ENCODE measurements at places on chromosomes 3 and 15. TPM values are rescaled to one million over a fixed set of nuclear protein-coding genes. Genes with fewer than 3 reads are reported as not detected.
A peak's percentile ranks its signal among the peaks of the same experiment; 100 is the strongest.

- H3K27ac ChIP-seq, result no peak overlapping the region
- no peaks in the 10 kb centered on the region for H3K36me3 ChIP-seq
- DNase-seq, result no peak
- no peak overlapping the region for H3K4me3 ChIP-seq
Observed at GRCh38 chr3:129002573-129003569, 1.8 kb downstream of the EFCC1 start.

FILIP1L gene
- total RNA-seq, result 2.4 TPM

GRCh38 chr15:45606413-45606812 is 19.2 kb downstream of the BLOC1S6 start:
- H3K4me1 ChIP-seq, result no peaks in the 10 kb centered on the region
- DNase-seq, result no peak
- H3K36me3 ChIP-seq, result peaks cover 58% of the 10 kb centered on the region
- H3K27me3 ChIP-seq, result no peaks in the 10 kb centered on the region

AGTR1 gene
- not detected for total RNA-seq

DNA sequence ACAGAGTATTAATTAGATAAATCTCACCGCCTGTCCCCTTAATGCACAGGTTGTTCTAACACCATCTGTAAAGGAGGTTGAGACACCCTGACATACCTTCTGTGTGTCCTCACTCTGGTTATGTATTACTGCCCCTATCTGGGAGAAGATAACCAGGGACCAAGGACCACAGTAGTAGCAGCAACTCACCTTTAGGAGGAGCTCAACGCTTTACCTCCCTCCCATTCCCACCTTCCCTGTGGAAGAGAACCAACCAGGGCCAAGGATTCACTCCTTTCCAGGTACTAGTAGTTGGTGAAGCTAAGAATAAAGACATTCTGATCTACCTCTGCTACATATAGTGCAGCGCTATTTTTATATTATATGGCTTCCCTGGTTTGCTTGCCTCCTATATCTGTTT is 232.6 kb downstream of the MEX3B start:
- H3K27ac ChIP-seq, result no peak overlapping the region
- no peaks in the 10 kb centered on the region for H3K27me3 ChIP-seq
- no peaks in the 10 kb centered on the region for H3K4me1 ChIP-seq

GRCh38 chr15:80607287-80607980 is 87.7 kb upstream of the ABHD17C start:
- no peak for DNase-seq
- peak overlapping the region; percentile 9 for H3K27ac ChIP-seq
- H3K4me1 ChIP-seq, result peaks cover 27% of the 10 kb centered on the region
- no peaks in the 10 kb centered on the region for H3K36me3 ChIP-seq
- no peaks in the 10 kb centered on the region for H3K27me3 ChIP-seq
- no peak overlapping the region for H3K4me3 ChIP-seq

GRCh38 chr3:36484386-36484785 is 104.1 kb downstream of the STAC start:
- H3K4me1 ChIP-seq, result no peaks in the 10 kb centered on the region
- H3K36me3 ChIP-seq, result no peaks in the 10 kb centered on the region
- no peak overlapping the region for H3K27ac ChIP-seq
- no peak overlapping the region for H3K4me3 ChIP-seq
- peak; percentile 21 for DNase-seq

CELF6 gene
- total RNA-seq, result 0.26 TPM

DNA sequence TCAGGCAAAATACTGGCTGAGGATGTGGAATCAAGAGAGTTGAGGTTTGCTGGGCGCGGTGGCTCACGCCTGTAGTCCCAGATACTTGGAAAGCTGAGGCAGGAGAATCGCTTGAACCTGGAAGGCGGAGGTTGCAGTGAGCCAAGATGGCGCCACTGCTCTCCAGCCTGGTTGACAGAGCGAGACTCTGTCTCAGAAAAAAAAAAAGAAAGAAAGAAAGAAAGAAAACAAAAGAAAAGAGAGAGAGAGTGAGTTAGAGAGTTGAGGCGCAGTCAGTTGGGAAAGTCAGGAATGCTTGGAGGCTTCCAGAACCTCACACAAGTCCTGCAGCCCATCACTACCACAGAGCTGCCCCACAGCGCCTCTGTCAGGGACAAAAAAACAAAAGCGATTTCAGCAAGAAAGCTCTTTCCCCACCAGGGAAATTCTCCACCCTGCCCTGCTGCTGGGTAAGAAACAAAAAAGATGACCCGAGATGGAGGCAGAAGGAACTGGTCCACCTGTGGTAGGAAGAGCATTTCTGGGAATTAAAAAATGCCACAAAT is 13.8 kb downstream of the HDC start:
- DNase-seq, result no peak
- H3K4me3 ChIP-seq, result no peak overlapping the region
- peaks cover 18% of the 10 kb centered on the region for H3K4me1 ChIP-seq
- no peaks in the 10 kb centered on the region for H3K36me3 ChIP-seq
- peaks cover 11% of the 10 kb centered on the region for H3K27me3 ChIP-seq
- H3K27ac ChIP-seq, result no peak overlapping the region

DNA sequence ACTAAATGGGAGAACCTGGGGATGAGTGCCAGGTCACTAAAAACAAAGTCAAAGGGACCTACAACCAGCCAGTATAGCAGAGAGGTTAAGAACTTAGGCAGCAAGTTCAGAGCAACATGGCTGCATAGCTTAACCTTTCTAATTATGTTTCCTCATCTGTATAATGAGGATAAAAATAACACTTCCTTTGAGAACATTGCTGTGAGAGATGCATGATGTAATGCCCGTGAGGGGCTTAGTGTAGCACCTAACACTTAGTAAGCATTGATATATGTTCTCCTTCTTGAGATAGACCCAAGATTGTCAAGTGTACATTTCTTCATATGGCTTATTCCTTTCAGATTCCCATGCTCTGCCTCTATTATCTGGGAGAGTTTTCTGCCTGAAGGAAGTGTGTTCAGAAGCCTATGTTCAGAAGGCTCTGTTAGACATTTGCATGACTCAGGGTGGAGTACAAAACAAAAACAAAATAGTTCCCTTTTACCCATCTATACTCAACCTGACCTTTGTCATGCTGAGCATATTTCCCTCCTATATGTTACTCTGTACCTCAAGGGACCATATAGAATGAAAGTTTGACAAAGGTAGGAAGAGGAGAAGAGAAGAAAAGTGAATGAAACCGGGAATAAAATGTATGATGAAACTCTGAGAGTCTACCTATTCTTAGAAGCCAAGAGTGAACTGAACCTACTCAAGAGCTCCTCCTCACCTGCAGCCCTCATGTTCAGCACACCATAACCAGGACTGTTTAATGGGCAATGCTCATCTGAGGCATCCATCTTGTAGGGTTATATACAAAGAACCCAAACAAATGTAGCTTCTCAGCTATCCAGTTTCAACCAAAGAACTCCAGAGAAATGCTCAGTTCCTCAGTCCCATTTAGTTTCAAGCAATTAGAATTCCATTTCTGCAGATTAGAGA is 70.7 kb upstream of the KCNMB2 start:
- no peak overlapping the region for H3K4me3 ChIP-seq
- H3K36me3 ChIP-seq, result no peaks in the 10 kb centered on the region
- no peaks in the 10 kb centered on the region for H3K4me1 ChIP-seq
- H3K27ac ChIP-seq, result no peak overlapping the region
- no peaks in the 10 kb centered on the region for H3K27me3 ChIP-seq
- DNase-seq, result no peak

VWA5B2 gene
- not detected for total RNA-seq

THRB gene
- total RNA-seq, result 4.2 TPM

ECE2 gene
- total RNA-seq, result not detected

DNA sequence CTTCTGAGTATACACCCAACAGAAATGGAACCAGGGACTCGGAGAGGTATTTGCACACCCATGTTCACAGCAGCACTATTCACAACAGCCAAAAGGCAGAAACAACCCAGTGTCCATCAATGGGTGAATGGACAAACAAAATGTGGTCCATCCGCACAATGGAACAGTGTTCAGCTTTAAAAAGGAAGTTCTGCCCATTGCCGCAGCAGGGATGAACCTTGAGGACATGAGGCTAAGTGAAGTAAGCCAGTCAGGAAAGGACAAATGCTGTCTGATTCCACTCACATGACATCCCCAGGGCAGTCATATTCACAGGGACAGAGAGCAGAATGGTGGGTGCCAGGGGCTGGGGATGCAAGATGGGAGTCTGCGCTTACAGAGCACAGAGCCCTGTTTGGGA is 7.5 kb downstream of the IQSEC1 start:
- no peak for DNase-seq
- H3K4me1 ChIP-seq, result no peaks in the 10 kb centered on the region
- H3K4me3 ChIP-seq, result no peak overlapping the region
- H3K36me3 ChIP-seq, result peaks cover 6% of the 10 kb centered on the region
- no peak overlapping the region for H3K27ac ChIP-seq

CA12 gene
- 20.3 TPM for total RNA-seq

TMC3 gene
- total RNA-seq, result not detected

GRCh38 chr3:192884777-192885773 is 32.6 kb downstream of the MB21D2 start:
- no peak for DNase-seq
- peak overlapping the region; percentile 65 for H3K27ac ChIP-seq
- H3K36me3 ChIP-seq, result no peaks in the 10 kb centered on the region
- no peaks in the 10 kb centered on the region for H3K27me3 ChIP-seq
- H3K4me3 ChIP-seq, result no peak overlapping the region

CTXN2 gene
- not detected for total RNA-seq

- no peak for DNase-seq
- no peak overlapping the region for H3K4me3 ChIP-seq
- peaks cover 6% of the 10 kb centered on the region for H3K36me3 ChIP-seq
- H3K4me1 ChIP-seq, result peaks cover 41% of the 10 kb centered on the region
Observed at GRCh38 chr3:72341380-72341770, 506.9 kb downstream of the SHQ1 start.

- no peak overlapping the region for H3K4me3 ChIP-seq
- no peaks in the 10 kb centered on the region for H3K27me3 ChIP-seq
- H3K4me1 ChIP-seq, result peaks cover 6% of the 10 kb centered on the region
- no peak overlapping the region for H3K27ac ChIP-seq
- DNase-seq, result no peak
Observed at GRCh38 chr3:108124337-108125152, 33.7 kb upstream of the CD47 start.

SCAANT1 gene
- not detected for total RNA-seq

CLDN16 gene
- total RNA-seq, result 0.23 TPM

DNA sequence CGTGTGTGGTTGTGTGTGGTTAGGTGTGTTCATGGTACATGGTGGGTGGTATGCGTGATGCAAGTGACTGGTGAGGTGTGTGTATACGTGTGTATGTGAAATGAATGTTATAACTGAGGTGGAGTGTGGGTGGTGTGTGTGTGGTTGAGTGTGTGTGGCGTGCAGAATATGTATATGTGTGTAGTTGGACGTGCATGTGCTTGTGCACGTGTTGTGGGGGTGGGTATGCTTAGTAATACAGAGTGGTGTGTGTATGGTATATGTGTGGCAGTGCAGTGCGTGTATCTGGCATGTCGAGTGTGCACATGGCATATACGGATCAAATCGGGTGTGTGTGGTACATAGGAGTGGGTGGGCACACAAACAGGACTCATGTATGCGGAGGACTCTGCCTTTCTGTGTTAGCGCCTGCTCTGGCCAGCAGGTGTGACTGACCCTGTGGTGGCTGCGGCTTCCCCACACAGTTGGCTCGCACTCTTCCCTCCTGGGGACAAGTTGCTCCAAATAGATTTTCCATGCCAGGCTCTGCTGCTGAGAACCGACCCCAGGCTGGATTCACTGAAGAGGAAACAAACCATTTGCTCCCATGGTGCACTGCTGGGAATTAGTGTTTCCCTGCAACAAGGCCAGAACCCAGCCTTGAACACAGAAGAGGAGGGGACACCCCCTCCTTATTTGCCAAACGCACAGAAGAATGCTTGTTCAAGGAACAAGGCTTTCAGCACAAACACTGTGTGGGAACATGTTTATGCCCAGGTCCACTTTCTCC is 1.2 kb upstream of the C3orf70 start:
- no peaks in the 10 kb centered on the region for H3K36me3 ChIP-seq
- no peak overlapping the region for H3K27ac ChIP-seq
- H3K27me3 ChIP-seq, result peaks cover 31% of the 10 kb centered on the region
- H3K4me3 ChIP-seq, result no peak overlapping the region
- DNase-seq, result no peak

DNA sequence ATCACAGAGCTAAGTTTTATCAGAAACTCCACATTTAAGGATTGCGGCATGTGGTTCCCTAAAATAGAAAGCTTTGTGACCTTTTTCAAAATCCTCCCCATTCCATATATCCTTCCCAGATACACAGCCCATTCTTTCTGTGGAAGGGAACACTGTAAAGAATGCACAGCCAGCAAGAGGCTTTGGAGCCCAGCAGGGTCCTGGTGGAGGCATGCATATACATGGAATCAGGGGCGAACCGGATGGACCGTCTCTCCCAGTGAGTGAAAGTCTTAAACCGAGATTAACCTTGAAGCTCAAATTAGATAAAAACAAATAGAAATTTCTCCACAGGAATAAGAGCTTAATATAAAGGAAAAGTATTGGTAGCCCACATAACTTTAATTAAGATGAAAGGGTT is 436.2 kb upstream of the MDFIC2 start:
- peaks cover under 1% of the 10 kb centered on the region for H3K4me1 ChIP-seq
- no peaks in the 10 kb centered on the region for H3K36me3 ChIP-seq
- no peak overlapping the region for H3K27ac ChIP-seq
- H3K27me3 ChIP-seq, result peaks cover 87% of the 10 kb centered on the region
- no peak for DNase-seq
- H3K4me3 ChIP-seq, result no peak overlapping the region

PPARG gene
- total RNA-seq, result 12.4 TPM

WDR93 gene
- total RNA-seq, result 0.47 TPM

DNA sequence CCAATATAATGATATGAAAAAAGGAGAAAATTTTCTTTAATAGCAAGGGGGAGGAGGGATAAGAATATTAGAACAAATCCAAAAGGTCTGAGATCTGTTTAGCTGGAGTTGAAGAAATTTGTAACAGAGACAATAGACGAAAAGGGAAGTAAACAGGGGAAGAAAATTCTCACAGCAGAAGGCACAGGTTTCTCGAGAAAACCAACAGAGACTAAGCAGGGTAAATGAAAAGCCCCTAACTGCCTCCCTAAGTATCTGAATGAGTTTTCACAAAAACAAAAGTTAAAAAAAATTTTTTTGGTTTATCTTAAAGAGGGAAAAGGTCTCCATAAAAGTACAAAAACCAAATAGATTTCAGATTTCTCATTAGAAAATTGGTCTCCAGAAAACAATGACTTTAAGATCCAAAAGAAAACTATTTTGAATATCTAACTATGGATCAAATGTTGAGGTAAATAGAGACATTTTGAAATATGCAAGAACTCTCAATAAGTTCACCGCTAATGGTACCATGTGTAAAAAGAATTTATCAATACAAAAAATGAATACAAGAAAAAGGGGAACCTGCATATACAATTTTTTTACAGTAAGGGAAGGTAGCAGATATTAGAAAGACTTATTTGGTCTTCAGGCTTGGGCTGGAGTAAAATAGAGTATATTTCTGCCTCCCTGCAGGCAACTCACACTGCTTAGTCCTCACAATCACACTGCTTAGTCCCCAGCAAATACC is 23.9 kb upstream of the NEK10 start:
- H3K4me3 ChIP-seq, result no peak overlapping the region
- no peak overlapping the region for H3K27ac ChIP-seq
- no peak for DNase-seq
- peaks cover 7% of the 10 kb centered on the region for H3K36me3 ChIP-seq

Measured in MCF 10A (cell line).